ENCODE measurements at places on chromosomes 5 and 9.

GRCh38 chr5:10511741-10512640 is 51.9 kb upstream of the ANKRD33B start:
- no peak for DNase-seq

DNA sequence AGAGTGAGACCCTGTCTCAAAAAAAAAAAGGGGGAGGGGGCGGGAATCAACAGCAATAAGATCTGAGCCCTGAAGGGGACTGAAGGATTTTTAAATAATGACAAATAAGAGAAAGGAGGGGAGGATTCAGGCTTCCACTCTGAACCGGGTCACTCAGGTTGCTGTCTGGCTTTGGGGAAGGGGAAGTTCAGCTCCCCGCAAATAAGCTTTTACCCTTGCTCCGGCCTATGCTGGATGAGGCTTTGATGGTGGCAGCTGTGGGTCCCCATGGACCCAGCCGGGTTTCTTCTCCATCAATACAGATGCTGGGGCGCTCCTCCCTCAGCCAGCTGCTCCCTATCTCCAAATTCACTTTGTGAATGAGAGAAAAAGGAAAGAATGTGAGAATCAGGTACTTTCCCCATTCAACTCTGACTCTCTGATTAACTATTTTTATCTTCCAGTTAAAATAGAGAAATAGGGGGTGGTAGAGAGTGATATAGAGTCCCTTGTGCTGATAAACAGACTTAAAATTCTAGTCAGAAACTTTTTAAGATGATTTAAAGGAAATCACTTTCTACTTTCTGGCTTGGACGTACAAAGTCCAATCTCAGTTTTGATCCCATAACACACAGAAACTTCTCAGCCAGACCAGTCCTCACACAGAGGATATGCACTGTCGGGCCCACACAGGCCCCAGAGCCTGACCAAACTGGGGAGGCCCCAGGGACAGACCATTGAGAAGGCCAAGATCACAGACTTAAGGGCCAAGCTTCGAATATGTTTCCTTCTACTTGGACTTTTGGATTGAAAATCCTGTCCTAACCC is 39.6 kb downstream of the C5orf15 start:
- no peak for DNase-seq

GRCh38 chr5:180230017-180230416 is 21.0 kb upstream of the RASGEF1C start:
- DNase-seq = no peak

DNA sequence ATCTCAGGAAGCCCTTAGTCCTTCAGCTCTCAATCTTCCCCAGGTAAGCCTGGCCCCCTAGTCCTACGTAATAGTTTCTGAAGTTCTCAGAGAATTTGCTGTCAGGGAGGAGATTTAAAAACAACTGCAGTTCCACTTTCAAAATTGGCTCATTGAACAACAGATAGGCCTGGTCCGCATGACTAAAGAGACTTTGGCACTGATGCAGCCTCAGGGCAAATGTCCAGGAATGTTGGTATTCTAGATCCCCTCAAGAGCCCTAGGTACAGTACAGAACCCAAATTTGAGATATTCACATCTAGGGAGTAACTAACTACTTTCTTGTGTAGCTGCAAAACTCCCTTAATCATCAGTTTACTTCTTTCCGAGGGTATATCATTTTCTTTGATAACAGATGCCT is 162.8 kb downstream of the GABRG2 start:
- no peak for DNase-seq

DNA sequence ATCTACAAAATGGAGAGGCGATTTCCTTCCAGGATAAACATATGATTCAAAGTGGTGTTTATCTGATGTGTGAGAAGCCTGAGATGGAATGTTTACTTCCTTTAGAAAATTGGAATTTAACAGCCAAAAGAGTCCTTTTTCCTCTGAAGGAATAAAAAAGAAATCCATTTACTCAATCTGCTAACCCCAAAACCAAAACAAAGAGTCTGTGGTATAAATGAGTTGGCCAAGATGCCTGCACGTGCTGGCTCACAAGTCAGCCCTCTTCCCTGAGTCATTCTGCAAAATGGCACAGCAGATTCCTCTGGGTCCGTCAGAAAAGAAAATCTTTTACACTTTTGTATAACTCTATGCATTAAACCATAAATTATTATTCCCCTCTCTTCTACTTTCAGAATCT is 60.8 kb downstream of the EBF1 start:
- no peak for DNase-seq

DNA sequence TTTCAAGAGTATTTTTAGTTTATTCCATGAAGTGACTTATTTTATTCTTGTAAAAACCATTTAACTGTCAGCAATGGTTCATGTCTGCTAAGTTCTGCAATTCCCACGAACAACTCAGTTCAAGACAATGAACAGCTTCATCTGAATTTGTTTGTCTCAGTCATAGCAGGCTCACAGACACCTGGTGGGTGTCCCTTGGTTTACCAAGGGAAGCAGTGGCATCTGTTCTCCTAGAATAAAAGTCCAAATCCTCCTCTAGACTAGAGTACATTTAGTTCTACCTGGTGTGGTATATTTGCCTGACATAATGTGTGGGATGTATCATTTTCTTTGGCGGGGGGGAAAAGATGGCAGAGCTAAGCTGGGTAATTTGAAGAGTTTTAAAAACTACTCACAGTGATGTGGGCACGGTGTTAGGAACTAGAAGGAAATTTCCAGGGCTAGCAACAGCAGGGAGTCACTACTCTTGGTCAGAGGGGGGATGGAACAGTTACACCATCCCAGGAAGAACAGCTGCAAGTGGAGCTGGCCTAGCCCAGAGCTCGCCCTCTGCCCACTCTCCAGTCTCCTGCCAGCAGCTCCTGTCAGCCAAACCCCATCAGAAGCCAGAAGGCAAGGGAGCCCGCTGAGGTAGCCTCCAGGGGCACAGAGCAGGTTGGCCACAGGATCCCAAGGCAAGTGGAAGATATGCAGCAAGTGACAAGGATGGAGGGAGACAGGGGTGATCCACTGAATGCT is 100.3 kb downstream of the PJA2 start:
- no peak for DNase-seq
